ENCODE measurements at places on chromosomes 1 and 21.

- DNase-seq: no peak
These were observed 6.0 kb downstream of the FNBP1L start for GRCh38 chr1:93453911-93454310.

GRCh38 chr1:65092691-65093090 is 55.3 kb upstream of the AK4 start:
- no peak for DNase-seq

GRCh38 chr1:41674522-41674921 is 190.0 kb upstream of the EDN2 start:
- no peak for DNase-seq

GRCh38 chr1:15756143-15757015 is 2.2 kb upstream of the FBLIM1 start:
- no peak for DNase-seq

GRCh38 chr1:245571815-245572294 is 417.1 kb downstream of the KIF26B start:
- DNase-seq: no peak

DNA sequence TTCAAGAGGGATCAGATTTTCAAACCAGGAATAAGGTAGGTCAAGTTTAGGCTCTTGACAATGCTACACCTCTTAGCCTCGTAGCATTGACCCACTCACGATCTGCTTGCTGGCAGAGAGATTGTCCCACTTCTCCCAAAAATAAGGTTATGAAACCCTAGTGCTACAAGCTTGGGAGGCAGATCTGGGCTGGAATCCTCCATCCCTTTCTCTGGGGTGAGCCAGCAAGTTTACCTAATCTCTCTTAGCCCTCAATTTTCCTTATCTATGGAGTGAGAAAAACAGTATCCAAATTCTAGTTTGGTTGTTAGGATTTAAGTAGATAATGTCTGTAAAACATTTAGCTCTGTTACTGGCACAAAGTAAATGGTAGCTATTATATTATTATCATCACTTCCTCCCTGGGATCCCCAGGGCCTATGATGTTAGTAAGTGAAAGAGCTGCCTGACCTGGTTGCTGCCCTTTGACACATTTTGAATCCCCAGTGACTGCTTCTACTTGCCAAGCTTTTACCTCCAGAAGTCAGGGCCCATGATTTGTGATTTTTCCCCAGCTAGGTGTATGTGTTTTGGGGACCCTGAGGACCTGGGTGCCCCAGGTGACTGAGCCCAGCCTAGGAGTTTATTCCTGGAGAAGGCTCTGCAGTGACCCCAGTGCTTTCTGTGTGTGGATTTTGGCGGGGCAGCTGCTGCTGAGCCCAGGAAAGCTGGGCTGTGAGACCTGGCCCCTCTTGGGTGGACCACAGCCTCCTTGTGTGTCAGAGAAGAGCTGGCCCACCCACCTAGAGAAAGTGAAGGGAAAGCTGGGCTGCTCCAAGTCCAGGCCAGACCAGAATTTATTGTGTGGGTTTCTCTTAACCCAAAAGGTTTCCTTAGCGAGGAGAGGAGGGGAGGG is 48.2 kb upstream of the VANGL1 start:
- DNase-seq: no peak

- no peak for DNase-seq
These were observed 1.0 kb downstream of the BEST4 start for GRCh38 chr1:44786841-44787426.
